T-helper 2 cell (primary cell): ENCODE measurements at places on chromosomes 13 and 19.

DNA sequence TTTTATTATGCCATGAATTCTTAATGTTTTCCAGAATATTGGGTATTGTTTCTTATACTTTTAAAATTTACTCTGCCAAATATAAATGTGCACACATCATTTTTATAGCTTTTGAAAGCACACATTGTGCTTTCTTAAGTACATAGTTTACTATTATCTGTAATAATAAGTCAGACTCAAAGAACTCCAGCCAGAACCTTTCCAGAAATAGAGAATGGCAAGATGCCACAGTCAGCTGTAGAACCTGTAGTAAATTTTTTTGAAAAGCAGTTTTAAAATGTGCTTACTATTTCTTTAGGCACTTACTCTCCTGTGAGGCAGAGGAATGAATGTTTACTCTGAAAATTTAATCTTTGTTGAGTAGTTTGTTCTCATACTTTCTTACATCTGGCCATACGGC, 1287.1 kb downstream of the PCDH9 start:
- no peak for DNase-seq

DNA sequence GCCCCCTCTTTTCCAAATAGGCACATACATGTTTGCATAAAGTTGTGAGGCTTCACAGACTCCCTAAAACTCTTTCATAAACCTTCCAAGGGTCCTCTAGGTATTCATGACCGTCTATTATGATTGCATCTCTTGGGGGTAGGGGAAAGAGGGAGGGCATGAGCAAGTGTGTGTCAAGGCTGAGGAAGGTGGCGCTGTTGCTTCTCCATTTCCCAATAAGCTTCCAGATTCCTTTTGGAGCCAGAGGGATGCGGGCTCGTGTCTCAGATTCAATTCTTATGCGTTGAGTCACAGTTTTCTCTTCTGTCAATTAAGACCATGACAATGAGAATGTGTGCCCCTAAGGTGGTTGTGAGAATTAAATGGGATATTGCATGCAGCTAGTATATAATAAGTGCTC, 51.0 kb upstream of the CYP2A7 start:
- no peak for DNase-seq

GRCh38 chr13:109410868-109411267, 375.5 kb downstream of the IRS2 start:
- DNase-seq: no peak

DNA sequence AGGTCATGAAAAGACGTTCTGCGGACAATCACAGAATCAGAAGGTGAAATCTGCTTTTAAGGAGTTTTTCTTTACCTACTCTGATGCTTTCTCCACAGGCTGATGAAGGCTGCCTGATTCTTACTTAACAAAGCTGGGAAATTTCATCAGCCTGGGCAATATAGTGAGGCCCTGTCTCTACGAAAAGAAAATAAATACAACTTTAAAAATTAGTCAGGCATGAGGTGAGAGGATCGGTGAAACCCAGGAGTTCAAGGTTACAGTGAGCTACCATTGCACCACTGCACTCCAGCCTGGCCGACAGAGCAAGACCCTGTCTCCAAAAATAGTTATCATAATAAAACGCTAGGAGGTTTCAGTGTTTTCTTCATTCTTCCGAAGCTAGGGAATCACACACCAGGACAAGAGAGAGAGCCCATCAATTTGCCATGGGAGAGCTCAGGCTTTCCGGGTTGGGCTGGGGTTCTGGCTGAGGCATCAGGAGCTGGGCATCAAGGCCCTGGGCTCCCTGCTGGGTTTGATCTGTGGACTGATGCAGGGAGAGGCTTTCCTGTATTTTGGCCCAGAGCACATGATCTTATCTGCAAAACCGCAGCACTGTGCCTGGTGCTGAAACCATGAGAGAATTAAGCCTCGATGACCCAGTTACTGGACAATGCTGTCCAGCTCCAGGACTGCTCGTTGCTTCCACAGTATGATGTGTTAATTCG, 25.1 kb upstream of the CEBPG start:
- DNase-seq: no peak

GRCh38 chr19:41940731-41941409, 12.6 kb upstream of the ERFL start:
- no peak for DNase-seq

GRCh38 chr13:46683676-46684260, 113.2 kb downstream of the ESD start:
- DNase-seq: no peak

GRCh38 chr13:27266917-27267316, 3.7 kb upstream of the RASL11A start:
- DNase-seq: no peak

GRCh38 chr19:29561601-29562000, 35.8 kb downstream of the VSTM2B start:
- DNase-seq: no peak

GRCh38 chr13:70098669-70099068, 9.0 kb upstream of the ATXN8OS start:
- no peak for DNase-seq

DNA sequence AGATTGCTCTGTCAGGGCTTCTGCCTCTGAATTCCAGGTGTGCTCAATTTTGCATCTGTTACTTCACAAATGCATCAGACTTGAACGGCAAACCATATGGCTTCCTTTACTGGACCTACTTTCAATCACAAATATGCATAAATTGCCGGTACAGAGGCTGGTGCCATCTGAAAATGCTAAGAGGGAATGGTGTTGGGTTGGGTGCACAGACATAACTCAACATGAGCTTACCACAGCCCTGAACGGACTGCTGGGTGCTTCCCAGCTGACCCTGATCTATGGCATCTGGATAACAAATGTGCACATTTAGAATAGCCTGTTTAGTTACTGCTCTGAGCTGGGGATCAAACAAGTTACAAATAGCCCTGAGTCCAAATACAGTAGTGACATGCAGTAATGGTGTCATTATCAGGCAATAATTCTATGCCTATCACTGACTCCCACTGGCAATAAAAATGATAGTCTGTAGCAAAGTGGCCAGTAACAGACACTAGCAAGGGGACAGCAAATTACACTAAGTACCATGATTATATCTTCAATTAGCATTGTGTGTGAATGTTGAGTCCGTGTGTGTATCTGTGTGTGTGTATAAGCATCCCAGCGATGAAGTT, 927.3 kb downstream of the DIAPH3 start:
- DNase-seq: no peak

GRCh38 chr13:98390086-98390715, 186.7 kb downstream of the STK24 start:
- DNase-seq: no peak
